ENCODE measurements at places on chromosomes 3 and 15.

DNA sequence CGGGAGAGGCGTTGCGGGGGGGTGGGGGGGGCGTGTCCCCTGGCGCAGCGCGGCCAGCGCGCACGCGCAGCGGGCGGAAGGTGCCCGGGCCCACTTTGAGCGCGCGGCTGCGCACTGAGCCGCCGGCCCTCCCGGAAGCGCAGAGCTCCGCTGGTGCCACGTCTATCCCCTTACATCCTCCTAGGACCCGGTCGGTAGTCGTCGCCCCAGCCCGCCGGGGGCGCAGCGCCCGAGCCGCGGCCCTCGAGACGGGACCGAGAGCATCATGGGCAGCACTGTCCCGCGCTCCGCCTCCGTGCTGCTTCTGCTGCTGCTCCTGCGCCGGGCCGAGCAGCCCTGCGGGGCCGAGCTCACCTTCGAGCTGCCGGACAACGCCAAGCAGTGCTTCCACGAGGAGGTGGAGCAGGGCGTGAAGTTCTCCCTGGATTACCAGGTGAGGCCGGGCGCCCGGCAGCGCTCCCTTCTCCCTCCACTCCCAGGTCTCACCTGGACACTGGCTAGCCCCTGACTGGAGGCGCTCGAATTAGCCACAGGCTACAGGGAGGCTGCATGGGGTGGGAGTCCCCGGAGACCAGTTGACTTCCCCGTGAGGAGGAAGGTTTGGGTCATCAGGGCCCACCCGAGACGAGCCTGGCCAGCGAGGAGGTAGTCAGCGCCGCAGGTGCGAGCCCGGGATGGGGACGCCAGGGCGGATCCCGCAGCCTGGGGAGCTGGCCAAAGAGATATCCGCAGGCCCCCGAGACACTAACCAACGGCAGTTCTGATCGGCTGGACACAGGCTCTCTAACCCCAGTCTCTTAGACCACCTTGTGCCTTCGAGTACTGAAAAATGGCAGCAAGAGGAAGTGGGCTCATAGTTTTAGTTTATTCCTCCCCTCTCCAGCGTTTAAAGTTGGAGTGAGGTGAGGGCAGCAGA lies at the start of gene TMED3:
TMED3 (plus strand) TSS at position 128 of the 916 bp plus-strand sequence; CDS start at position 266, 138 bp downstream.
- peak; percentile 48 for DNase-seq

DNA sequence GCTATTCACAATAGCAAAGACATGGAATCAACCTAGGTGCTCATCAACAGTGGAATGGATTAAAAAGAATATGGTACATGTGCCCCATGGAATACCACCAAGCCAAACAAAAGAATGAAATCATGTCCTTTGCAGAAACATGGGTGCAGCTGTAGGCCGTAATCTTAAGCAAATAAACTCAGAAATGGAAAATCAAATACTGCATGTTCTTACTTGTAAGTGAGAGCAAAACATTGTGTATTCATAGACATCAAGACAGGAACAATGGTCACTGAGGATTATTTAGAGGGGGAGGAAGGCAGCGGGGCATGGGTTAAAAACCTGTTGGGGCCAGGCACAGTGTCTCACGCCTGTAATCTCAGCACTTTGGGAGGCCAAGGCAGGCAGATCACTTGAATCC lies 304.7 kb upstream of the ROBO2 start:
- DNase-seq, result no peak

DNA sequence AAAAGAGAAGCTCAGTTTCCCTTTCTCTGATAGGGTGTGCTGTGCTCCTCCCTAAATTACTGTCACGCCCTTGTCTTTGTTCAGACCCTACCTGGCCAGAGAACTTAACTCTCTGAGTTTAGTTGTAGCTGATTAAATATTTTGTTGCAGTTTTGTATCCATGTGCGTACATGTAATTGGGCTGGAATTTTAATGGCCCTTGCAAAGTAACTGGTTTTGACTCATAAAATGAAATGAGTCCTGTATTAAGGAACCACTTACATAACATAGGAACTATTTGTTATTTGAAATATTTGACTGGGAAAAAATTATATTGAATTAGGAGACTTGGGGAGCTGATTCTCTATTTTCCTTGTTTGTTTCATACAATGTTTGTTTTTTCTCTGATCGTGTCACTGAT lies 80.2 kb downstream of the LRRK1 start:
- no peak for DNase-seq

DNA sequence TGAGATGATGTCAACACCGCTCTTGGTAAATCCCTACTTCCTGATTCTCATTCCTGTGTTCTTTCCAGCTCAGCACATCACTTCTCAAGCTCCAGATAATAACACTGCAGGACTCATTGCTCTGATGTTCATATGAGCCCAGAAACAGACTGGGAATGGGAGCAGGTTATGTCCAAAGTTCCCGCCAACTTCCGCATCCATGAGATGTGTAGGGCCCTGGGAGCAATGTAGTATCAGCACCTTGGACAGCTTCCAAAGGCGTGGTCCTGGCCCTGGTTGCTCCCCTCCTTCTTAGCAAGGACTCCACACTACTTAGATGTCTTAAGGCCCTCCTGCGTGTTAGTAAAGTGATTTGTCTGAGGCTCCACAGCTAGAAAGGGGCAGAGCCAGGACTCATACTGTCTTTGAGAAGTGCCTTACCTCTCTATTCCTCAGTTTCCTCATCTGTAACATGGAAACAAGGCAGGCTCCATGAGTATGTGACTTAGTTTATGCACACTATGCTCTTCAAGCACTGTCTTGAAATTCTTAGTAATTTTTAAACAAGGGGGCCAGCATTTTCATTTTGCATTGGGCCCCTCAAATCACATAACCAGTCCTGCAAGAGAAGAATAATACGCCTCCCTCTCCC lies 27.9 kb upstream of the SLC6A1 start:
- no peak for DNase-seq

DNA sequence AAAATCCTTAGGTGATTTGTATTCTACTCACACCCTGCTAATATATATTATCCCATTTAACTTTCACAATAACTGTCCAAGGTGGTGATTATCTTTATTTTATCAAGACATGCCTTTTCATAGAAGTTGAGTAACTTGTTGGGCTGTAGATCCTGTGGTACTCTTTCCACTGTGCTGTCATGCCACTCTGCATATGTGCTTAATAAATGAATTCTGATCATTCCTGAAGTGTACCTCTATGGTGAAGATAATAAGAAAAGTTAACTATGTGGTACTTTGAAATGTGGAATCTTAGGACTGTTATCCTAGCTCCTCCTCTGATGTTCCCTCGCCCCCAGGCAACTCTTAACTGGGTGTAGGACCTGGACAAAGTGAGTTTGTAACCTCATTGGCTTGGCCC lies 5.2 kb downstream of the SNRK start:
- DNase-seq, result no peak

- no peak for DNase-seq
Measured at GRCh38 chr15:39272901-39273300, 308.0 kb upstream of the THBS1 start.

DNA sequence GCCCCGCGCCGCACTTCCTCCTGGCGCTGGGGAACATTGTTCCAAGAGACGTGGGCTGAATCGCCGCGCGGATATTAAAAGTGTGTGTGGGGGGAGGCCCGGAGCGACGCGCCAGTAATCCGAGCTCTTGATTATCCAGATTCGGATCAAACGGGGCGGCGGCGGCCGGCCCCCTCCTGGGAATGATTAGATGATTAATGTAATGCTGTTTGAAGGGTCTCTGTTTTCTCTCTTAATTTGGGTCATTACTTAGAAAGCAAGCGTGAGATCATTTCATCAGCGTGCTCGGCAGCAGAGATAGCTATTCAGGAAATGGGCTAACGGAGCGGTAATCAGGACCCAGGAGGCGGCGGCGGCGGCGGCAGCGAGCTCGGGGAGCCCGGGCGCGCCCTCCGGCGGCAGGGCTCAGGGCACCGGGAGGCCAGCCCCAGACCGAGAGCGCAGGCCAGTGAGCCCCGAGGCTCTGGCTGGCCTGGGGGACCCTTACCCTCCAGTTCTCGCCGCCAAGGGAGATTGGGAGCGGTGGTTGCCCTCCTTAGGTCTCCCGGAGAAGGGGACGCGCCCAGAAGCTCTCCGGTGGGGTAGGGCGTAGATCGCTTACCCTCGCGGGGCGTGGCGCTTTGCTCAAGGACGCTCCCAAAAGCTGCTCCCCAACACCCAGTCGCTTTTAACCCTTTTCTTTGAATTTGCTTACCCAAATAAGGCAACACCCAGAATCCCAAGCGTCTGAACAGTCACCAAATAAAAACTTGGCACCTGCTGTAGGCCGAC lies 4.5 kb downstream of the FEZF2 start:
- no peak for DNase-seq
